ENCODE measurements at places on chromosomes 3 and 15.
A peak's percentile ranks its signal among the peaks of the same experiment; 100 is the strongest.

DNA sequence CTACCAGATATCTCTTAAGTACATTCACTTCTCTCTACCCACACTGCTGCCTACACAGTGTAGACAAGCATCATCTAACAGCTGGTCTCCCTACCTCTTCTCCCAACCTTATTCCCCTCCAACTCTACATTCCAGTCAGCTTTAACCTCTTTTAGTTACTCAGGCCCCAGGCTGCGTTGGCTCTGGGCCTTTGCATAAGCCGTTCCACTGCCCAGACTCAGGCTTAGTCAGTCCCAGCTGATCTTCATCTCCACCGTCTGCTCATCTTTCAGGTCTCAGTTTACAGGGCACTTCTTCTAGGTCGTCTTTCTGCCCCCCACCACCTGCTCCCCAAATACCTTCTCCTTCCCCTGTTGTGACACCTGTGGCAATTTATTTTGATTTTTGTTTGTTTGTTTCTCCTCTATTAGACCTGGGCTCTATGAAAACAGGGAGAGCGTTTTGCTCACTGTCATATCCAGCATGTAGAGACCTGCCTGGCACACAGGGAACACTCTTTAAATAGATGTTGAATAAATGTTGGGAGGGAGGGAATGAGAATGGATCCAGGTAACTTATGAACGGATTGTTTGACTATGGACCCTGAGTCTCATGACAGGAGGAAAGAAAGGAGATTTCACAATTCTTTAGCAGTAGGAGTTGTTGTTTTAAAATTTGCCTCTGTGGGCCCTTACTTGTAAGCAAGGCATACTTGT is 11.1 kb downstream of the SLC27A2 start:
- no peak for DNase-seq

- no peak for DNase-seq
These were observed 81.4 kb downstream of the IQSEC1 start for GRCh38 chr3:12991861-12992281.

DNA sequence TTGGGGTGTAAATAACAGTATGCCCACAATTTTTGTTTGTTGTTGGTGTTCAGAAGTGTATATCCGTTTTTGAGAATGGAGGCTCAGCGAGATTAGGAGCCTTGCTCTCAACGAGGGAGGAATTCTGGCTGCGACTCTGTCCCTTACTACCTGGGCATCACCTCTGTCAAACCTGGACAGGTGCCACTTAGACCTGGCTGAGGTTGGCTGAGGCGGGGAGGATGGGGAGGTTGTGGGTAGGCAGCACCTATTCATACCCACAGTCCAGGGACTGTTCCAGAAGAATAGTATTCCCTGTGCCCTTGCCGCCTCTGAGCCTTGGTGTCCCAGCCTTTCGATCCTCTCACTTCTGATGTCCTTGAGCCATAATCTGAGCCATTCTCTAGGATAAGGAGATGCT is 99.9 kb downstream of the LINGO1 start:
- no peak for DNase-seq

- DNase-seq = peak; percentile 62
These were observed 21.3 kb downstream of the EPHB3 start for GRCh38 chr3:184582646-184583577.

DNA sequence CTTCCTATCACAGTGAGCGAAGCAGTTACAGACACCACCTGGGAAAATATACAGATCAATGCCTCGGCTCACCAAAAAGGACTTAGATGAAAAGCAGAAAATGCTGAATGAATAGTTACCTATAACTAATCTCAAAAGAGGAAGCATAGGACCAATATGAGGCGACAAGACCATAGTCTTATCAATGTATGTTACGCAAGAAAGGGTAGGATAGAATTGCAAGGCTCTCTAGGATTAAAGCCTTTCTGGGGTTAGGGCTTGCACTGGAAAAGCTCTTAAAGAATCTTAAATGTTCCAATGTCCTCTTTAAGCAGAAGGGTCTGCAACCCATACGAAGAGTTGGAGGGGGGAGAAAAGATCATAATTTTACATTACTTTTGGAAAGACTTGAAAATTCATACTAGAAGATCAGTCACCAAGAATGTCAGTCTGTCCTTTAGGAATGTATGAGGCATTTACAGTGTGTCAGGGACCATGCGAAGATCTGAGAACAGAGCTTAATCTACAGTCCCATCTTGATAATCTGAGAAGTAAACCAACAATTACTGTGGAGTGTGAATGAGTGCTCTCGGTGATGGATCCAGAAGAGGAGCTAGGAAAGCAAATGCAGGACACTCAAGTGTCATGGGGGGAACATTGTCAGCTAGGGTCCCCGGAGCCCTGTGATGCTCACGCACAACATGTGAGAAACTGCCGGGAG is 185.9 kb downstream of the GREM1 start:
- no peak for DNase-seq

DNA sequence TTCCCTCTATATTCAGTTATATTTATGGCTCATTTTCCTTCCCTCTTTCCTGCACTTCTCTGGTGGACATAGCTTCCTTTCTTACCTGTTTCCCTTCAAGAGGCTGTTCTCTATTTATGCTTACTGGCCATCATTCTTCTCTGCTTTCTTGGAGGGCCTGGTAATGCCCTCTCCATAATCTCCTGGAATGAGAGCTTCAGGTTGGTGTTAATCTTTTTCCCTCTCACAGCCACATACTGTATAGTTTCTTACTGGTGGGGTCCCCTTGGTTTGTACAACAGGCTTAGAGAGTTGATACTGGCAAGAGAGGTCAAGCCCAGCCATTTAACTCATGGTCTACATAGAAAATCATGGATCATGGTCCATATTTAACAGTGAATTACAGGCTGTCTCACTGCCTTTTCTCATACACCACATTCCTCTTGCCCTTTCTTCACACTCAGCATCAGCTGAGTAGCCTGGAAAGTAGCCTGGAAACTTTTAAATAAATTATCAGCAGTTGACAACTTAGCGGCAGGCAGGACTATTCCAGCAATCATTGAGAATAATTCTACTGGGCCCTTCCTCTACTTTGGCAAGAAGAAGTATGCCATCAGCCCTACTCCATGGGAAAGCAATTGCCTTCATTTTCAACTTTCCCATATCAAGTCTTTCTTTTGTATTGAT is 38.0 kb upstream of the DPH6 start:
- peak; percentile 59 for DNase-seq

GRCh38 chr3:14096742-14097141 is 27.9 kb downstream of the CHCHD4 start:
- no peak for DNase-seq

- DNase-seq = no peak
These were observed 726.0 kb upstream of the CFAP20DC start for GRCh38 chr3:59775761-59776325.

- DNase-seq = no peak
These were observed 164.1 kb downstream of the ARRDC4 start for GRCh38 chr15:98124581-98124980.

DNA sequence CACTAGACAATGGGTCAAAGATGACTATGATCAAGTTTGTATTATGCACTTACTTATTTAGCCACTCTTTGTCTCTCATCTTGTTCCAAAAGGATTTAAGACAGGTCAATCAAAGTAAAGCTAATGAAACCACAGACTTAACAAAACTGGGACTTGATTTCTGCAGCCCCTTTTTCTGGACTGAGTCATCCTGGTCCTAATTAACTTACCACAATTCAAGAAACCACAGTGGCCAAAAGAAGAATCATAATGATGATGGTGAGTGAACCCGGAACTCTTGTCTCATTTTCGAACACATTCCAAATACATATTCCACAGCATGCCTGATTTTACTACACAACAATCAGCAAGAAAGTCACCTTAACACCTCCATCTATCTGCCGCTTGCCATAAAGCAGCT is 1333.0 kb downstream of the ROBO1 start:
- no peak for DNase-seq

DNA sequence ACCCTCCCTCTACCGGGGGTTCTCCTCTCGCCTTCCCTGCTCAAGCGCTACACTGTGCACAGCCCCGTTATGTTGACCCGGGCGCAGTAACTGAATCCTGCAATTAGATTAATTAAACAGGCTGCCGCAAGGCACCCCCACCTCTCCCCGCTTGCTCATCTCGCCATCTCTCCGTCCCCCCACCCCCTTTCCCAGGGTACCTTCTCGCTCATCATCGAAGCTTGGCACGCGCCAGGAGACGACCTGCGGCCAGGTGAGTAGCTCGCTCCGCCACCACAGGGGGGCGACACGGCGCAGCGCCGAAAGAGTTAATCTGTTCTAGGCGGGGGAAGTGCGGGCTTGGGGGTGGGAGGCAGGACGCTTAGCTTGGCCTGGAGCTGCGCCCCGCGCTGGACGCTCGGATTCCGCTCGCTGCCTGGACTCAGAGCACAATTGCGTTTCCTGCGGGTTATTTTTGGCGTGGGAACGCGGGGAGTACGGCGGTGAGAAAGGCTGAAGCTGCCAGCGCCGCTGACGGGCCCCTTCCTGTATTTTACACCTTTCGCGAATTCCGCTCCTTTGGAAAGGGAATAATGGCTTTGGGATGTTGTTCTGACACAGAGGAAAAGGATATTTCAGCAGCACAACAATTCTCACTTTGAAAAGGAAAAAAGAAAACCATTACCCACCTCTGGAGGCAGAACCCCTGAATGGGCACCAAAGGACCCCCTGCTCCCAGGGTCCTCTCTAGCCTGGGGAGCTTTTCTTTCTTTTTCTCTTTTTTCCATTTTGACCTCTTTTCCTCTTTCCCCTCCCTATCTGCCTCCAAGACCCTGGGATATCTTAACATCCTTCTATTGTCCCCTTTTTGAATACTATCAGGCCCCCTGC is 1.5 kb downstream of the DLL4 start:
- peak; percentile 77 for DNase-seq

DNA sequence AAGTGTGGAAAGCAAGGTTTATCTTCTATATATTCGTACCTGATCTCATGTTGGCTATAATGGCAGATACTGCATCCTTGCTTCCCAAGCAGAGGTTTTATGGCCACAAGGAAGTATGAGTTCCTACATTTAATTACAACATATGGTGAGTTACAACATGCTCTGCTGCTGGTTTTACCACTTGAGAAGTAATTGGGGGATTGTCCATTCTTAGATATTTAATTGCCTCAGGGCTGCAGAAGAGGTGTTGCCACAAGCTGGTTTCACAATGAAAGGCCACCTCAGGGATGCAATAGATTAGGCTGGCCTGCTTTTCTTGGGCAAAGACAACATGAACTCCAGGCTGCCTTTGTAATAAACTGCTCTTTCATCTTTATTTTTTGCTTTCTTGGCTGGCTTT is 48.6 kb downstream of the RAP2B start:
- peak; percentile 24 for DNase-seq

GRCh38 chr3:31981206-31982181 is at the start of the genes OSBPL10 and ZNF860:
TSS of gene OSBPL10 (minus strand) at chr3:31981262. CDS start at chr3:31981179, 83 bp downstream.
TSS of gene ZNF860 (plus strand) at chr3:31981750. CDS start at chr3:31989080, 7,330 bp downstream.
- peak; percentile 52 for DNase-seq

- no peak for DNase-seq
These were observed 61.8 kb downstream of the ARIH1 start for GRCh38 chr15:72535911-72536310.

GRCh38 chr3:196688349-196688748 is 23.7 kb downstream of the CEP19 start:
- peak; percentile 98 for DNase-seq
